Bone marrow (tissue), 2 donors: ENCODE measurements at places on chromosomes 13 and 19.

GRCh38 chr13:69373747-69374425, 733.7 kb upstream of the ATXN8OS start:
- no peak for DNase-seq

- no peak for DNase-seq
Observed at GRCh38 chr19:5958851-5959122, 19.2 kb downstream of the RANBP3 start.

DNA sequence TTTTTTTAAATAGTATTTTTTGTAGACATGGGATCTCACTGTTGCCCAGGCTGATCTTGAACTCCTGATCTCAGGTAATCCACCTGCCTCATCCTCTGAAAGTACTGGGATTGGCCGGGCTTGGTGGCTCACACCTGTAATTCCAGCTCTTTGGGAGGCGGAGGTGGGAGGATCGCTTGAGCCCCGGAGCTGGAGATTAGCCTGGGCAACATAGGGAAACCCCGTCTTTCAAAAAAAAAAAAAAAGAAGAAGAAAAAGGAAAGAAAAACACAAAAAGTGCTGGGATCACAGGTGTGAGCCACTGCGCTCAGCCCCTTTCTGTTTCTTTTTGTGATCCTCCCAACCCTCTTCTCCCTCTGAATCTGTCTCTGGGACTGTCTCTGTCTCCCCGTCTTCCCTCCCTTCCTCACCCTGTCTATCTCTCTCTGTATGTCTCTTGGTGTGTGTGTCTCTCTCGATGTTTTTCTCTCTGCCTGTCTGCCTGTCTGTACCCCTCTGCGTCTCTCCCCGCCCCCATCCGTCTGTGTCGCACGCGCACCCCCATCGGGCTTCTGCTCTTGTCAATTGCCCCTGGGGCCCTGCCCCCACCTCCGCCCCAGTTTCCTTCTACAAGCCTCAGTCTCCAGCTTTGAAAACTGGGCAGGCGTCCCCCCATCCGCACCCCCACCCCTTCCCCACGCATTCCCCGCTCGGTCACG, 540 bp upstream of the ZFP36 start:
- no peak for DNase-seq

DNA sequence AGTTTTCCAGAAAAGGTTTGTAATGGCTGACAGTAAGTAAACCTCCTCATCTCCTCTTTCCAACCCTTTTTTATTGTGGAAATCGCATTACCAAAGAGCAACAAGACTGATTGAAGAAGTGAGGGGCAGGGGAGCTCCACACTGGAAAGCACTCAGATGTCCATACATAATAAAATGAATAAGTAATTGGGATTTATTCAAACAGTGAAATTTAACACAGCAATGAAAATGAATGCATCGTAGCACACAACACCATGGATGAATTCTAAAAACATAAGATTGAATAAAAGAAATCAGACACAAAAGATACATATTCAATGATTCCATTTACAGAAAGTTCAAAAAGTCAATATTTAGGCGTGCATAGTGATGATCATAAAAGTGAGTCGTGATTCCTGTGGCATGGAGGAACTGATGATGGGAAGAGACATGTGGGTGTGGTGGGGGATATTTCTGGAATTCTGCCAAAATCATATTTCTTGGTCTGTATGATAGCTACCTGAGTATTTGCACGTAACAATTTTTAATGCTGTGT, 18.8 kb downstream of the FAM216B start:
- no peak for DNase-seq

DNA sequence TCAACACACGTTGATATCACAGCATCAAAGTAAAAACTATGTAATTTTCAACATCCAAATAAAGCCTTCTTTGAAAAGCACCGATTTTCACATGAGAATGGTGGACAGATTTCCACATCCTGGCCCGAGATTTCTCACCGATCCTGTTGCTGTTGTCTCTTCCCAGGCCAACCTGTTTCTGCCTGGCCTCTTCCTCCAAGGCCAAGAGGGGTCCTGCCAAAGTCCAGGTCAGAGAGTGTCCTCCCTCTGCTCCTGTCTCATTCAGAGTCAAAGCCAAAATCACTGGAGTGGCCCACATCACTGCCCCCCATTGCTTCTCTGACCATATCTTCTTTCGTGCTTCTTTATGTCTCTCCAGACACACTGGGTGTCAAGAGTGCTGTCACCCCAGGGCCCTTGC, 49.5 kb downstream of the CHST8 start:
- no peak for DNase-seq
